ENCODE measurements at places on chromosomes 5 and 9.
A peak's percentile ranks its signal among the peaks of the same experiment; 100 is the strongest.

DNA sequence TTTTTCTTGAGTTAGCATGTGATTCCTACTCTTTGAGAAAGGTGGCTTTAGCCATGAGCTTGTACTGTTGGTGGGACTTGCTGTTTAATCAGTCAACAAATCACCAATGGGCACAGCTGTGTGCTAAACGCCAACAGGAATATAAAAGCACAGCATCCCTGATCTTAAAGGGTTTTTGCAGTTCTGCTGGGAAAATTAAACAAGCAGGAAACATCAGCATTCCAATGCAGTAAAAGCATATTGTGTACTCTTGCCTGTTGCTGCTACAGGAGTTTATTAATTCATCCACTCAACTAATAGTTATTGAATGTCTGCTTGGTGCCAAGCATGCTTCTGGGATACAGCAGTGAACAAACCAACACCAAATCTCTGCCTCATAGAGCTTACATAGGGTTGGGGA lies 27.4 kb upstream of the F2RL1 start:
- no peak for DNase-seq

- no peak for DNase-seq
Observed at GRCh38 chr9:133916159-133916541, 76.0 kb downstream of the VAV2 start.

- DNase-seq: no peak
Observed at GRCh38 chr9:114777821-114778609, 27.8 kb downstream of the TNFSF15 start.

DNA sequence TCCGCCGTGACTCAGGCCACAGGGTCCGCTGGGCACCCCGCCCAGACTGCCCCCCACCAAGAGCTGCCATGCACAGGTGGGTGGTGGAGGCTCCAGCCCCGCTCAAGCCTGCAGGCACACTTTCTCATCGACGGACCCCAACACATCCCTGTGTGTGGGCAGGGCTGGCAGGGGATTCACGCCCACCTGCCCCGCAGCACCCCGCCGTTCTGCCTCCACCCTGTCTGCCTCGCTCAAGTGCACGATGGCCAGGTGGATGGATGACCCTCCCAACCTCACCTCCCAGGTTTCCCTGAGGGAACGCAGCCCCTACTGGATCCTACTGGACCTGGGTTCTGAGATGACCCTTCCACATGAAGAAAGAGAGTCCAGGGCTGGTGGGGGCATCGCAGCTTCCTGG lies 26.1 kb upstream of the FCN1 start:
- no peak for DNase-seq

DNA sequence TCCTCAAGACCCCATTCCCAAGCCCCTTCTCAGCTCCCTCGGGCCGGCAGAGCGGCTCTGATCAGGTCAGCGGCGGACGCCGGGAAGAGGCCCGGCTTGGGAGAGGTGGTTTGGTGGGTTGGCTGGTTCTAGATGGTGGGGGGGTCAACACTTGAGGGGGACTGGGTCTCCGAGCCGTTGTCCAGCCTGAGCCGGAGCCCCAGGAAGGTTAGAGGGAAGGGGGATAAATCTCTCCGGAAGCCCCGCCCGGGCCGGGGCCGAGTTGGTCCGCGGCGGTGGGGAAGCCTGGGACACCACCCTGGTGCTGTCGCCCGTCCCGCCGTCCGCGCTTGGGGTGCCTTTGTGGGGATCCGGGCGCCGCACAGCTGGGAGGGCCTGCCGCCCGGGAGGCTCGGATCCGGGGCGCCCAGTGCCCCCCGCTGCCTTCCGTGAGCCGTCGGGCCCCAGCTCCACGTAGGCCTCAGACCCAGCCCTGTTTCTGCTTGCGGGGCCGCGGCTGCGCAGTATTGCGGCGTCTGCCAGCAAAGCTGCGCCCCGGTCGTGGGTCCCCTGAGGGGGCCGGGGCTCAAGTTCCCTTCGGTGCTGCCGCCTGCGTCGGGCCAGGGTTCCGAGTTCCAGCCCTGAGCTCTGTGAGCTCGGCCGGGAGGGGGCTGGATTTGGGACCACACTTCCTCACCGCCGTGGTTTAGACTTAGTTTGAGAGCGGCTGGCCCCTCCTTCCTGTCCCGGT lies 542 bp upstream of the TRIM52 start:
- no peak for DNase-seq

GRCh38 chr9:86723346-86723745 lies 224.0 kb downstream of the GAS1 start:
- DNase-seq: no peak

DNA sequence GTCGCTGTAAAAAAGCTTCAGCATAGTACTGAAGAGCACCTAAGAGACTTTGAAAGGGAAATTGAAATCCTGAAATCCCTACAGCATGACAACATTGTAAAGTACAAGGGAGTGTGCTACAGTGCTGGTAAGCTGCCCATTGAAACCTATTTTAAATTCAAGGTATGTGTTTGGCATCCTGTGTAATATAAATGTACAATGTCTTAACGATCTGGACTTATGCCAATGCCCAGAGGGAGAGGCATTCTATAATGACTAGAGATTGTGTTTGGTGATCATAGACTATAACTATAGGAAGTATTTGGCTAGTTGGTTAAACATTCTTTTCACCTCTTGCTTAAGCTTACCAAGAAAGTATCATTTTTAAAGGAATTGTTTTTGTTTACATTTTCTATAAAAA lies 95.7 kb downstream of the INSL6 start:
- peak; percentile 37 for DNase-seq

- no peak for DNase-seq
Observed at GRCh38 chr5:142106061-142106460, 2.5 kb upstream of the NDFIP1 start.

GRCh38 chr5:144352330-144352729 lies 181.7 kb downstream of the KCTD16 start:
- no peak for DNase-seq

DNA sequence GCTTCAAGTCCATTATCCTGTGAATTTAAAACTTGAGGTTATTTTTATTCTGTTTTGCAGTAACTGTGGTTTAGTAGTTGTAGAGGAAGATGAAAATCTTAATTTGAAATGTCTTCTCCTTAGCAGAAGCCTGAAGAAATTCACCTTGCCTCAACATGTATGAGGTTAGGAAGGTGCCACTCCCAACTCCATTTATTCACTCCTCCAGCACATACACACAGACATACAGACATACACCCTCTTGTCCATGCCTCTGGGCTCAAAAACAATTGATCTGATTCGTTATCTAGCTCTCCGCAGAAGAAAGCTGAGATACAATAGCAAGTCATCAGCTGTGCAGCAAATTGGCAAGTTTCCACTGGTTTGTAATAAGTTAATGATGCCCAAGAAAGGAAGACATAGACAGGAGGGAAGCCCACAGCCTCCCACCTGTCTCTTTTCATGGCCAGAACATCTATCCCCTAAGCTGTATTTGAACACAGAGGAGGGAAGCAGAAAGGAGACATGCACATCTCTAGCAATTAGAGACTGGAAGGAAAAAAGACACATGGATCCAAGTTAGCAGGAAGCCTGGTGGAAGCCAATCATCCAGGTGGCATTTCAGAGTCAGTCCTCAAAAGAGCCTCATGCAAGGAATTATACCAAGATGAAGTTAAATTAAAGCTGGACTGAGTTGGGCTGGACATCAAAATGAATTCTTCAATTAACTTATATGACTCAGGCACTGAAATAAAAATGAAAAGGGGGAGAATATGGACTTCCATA lies 257.9 kb downstream of the ASTN2 start:
- peak; percentile 10 for DNase-seq

DNA sequence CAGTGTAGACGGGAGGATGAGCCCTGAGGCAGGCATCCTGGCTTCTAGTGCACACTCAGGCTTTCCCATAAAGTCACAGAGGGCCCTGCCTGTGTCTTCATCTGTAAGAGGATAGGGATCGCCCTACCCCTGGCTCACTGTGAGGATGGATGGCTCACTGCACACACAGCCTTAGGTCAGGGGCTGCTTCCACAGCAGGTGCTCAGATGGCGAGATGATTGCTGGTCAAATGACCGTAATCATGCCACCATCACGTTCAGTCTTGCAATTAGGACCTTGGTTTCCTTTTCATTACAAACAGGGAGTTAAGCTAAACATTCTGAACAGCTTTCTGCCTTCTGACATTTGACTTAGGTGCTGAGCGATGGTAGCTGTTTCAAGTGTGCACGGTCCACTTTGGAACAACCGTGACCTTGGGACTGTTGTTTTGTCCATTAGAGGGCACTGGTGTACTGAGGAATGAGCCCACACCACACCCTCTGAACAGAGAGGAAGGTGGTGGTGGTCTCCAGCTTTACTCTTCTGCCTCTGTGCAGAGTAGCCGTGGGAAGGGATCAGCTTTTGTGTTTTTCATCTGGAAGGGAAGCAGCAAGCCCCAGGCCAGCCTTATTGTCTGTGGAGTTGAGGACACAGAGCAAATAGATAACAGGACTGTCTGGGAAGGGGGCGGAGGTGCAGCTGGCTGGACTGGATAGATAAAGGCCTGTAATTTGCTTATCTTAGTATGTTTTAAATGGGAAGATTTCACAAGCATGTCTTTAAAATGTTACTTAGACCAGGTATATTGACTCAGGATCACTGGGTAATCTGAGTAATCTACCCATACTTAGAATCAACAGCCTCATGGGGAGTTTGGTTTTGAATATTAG lies 183.1 kb downstream of the TRIO start:
- DNase-seq: no peak

GRCh38 chr5:140429724-140430123 lies 28.1 kb downstream of the ANKHD1 start:
- no peak for DNase-seq

DNA sequence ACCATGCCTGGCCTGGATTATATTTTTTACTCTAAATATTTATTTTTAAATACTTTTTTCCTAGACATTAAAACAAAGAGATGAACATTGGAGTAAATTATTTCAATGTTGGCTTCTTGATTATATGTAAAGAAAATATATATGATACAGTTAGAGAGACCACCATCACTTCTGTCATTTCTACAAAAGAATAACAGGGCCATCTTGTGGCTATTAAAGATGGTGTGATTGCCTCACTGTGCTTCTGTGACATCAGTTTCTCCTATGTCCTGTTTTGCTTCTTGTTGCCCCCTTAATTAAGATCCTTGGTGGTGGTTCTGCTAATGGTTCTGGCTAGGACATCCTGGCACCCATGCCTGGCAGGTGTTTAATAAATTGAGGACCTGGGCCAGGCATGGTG lies 32.9 kb downstream of the NDFIP1 start:
- DNase-seq: no peak

DNA sequence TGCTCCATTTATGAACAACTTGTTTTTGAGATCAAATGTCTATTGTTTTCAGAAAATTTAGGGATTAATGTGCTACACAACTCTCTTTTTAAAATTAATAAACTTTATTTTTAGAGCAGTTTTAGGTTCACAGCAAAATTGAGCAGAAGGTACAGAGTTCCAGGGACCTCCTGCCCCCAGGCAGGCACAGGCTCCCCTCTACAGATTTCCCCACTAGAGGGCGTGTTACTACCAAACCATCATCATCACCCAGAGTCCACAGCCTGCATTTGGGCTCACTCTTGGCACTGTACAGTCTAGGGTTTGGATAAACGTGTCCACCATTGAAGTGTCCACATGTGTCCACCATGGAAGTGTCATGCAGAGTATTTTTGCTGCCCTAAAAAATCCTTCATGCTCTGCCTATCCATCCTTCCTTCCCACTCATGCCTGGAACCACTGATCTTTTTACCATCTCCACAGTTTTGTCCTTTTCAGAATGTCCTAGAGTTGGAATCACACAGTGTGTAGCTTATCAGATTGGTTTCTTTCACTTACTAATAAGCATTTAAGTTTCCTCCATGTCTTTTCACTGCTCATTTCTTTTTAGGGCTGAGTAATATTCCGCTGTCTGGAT lies 61.7 kb downstream of the MRPL36 start:
- no peak for DNase-seq

- DNase-seq: no peak
Observed at GRCh38 chr9:85202596-85202995, 533.1 kb downstream of the NTRK2 start.

- no peak for DNase-seq
Observed at GRCh38 chr5:32833663-32834062, 122.5 kb downstream of the NPR3 start.

- no peak for DNase-seq
Observed at GRCh38 chr5:14171621-14172020, 28.5 kb downstream of the TRIO start.

GRCh38 chr5:145220481-145220880 lies 614.7 kb downstream of the PRELID2 start:
- DNase-seq: no peak

GRCh38 chr9:21871256-21871975 lies 69.0 kb downstream of the MTAP start:
- no peak for DNase-seq

- DNase-seq: no peak
Observed at GRCh38 chr5:151459680-151460324, 12.4 kb downstream of the SLC36A1 start.

DNA sequence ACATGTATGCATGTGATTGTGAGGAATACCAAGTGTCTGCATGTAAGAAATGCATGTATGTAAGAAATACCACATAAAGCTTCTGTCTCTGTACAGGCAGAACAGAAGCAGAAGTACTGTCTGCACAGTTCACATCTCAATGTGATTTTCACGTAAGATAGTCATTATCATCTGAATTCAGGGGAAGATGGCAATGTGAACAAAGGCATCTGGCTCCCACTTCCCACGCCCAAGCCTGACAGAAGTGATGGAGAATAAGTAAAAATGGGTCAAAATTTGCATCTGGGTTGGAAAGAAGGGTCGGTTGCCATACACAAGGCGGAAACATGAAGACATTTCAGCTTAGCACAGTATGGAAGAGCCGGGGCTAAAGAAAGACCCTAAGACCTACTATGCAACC lies 71.7 kb downstream of the SUSD1 start:
- DNase-seq: no peak

DNA sequence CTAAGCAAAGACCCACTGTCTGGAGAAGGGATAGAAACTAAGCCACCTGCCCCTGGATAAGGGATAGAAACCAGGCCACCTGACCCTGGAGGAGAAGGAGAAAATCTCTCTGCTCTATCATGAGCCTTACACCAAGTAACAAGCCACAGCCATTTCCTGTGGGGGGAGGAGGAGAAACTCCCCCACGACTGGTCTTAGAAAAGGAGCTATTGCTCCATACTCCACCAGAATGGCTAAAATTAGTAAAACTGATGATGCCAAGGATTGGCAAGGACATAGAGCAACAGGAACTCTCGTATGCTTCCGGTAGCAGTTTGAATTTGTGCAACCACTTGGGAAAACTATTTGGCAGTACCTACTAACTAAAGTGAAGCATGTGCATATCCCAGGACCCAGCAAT lies 70.8 kb downstream of the ACTL7B start:
- DNase-seq: no peak

DNA sequence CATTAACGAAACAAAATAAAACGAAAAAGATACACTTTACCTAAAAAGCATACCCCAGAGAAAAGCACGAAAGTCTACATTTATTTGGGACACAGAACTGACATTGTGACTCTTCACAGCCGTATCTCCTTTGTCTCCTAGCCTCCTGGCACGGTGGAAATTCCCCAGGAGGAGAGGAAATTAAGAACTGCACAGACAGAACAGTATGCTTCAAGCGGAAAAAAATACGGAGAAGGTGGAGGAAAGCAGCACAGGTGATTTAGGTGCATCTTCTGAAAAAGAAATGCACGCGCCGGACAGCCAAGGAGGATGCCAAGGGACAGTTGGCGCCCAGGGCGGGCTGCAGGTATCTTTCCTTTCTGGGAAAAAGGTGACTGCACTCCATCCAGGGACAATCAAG lies 32.0 kb downstream of the DDX31 start:
- no peak for DNase-seq
